ENCODE measurements at places on chromosomes 12 and 14.
A peak's percentile ranks its signal among the peaks of the same experiment; 100 is the strongest.

GRCh38 chr14:23062002-23062401 lies 4.7 kb upstream of the CDH24 start:
- DNase-seq, result no peak

DNA sequence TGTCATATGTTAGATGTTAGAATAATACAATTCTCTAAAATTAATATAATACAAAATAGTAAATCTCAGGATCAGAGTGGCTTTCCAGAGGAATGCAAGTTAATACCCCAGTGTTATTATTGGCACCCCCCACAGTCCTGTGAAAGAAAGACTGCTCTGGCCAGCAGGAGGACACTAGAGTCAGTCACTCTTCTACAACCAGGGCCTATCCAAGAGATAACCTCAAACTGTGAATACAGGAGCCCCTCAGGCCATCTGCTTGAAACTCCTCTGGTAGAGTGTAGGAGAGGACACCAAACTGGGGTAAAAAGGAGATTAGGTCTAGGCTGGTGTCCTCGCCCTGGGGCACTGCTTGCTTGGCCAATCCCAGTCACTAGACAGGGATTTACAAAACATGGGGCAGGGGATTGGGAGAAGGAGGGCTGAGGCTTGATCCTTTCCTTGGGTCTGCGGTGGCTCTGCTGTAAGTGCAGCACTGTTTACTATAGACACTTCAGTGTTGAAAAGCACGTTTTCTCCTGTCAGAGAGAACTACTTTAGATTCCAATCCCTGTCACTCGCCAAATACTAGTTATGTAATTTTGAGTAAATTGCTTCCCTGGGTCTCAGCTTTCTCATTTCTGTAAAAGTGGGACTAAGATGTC lies 44.5 kb upstream of the PTPRR start:
- no peak for DNase-seq

DNA sequence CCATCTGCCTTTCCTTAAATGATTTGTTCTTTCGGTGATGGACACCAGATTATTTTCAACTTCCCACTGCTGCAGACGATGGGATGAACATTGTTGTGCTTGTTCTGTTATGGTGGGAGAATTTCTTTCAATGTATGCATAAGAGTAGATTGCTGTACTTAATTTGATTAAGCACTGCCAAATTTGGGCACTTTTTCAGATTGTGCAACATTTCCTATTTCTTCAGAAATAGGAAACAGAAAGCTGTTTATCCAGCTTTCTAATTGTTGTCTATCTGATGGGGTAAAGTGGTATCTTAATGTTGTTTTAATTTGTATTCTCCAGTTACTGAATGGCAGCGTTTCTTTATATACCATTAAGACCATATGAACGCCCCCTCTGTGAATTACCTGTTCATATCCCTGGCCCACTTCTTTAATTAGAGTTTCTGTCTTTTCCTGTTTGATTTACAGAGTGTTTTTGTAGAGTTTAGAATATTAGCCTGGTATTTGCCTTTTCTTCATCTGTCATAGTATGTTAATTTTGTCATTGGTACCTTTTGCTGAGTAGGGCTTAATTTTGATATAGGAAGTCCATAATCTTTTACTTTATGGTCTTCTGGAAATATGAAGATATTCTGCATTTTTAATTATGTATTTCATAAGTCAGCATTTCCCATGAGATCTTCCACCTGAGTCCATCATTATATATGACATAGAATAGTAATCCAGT lies 59.6 kb downstream of the DIP2B start:
- DNase-seq, result no peak

DNA sequence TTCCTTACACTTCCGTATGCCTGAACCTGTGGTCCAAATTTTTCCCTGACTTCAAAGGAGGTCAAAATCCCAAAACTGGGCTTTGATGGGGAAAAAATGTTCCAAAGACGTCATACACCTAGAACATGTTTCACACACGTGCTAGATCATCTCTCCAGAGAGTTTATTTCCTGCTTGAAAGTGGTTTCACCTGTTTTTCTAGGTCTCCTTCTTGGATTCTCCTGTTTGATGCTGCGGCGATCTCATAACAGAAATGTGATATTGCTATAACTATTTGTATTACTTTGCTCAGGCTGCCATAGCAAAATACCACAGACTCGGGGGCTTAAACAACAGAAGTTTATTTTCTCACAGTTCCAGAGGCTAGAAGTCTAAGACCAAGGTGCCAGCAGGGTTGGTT lies 19.7 kb upstream of the TMCC3 start:
- no peak for DNase-seq

DNA sequence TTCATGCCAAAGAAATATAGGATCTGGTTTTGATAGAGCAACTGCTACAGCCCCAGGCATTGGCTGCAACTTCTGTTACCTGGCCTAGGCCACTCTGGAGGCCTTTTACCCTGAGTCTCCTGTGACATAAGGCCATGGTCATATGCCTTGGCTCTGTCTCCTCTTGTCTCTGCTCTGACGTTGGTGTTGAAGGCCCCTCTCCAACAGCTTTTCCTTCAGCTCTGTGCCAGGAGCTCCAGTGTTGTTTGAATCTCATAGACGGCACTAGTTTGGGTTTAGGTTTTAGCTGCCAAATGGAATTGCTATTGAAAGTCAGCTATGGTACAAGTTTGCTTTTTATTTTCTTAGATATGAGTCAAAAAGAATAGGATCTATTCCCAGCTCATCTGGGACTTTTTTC lies 41.1 kb downstream of the TTLL5 start:
- DNase-seq, result no peak

GRCh38 chr12:28223025-28223554 lies 32.8 kb downstream of the CCDC91 start:
- no peak for DNase-seq

- DNase-seq, result no peak
Observed at GRCh38 chr12:109910969-109911348, 10.9 kb downstream of the TCHP start.

DNA sequence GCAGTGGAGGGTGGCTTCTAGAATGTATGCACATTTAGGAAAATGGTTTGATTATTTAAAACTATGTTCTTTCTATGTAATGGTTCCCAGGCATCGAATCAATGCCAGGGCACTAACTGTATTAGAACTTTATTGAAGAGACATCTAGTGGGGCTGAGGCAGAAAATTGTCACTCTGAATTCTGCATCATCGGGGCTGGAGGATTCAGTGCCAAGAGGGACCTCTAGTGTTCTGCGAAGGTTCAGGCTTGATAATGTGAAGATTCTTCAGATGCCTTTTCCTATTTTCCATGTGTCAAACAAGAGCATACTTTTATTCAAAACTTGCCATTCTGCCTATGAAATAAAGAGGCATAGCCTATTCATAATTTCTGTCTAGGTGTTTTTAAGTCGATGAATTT lies 146.3 kb downstream of the CAND1 start:
- peak; percentile 17 for DNase-seq

- no peak for DNase-seq
Observed at GRCh38 chr14:57323721-57324120, 55.0 kb downstream of the AP5M1 start.

DNA sequence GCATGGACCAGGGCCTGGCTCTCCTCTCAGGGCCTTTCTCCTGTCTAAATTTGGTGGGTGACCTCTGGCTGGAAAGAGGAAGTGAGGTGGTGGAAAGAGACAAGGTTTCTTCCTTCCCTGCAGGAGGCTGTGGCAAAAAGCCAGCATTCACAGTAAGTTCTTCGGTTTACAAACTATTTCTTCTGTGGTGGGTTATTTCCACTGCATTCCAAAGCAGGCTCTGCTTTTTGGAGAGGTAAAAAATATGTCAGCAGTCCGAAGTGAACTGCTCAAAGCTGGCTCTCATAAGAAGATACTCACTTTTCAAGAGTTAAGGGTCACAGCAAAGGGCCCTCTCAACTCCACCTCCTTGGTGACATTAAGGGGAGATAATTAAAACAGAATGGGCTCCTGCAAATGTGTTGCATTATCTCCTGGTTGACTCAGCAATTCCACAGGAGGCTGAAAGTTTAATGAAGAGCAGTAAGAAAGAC lies 48.9 kb upstream of the POC1B start:
- DNase-seq, result no peak

DNA sequence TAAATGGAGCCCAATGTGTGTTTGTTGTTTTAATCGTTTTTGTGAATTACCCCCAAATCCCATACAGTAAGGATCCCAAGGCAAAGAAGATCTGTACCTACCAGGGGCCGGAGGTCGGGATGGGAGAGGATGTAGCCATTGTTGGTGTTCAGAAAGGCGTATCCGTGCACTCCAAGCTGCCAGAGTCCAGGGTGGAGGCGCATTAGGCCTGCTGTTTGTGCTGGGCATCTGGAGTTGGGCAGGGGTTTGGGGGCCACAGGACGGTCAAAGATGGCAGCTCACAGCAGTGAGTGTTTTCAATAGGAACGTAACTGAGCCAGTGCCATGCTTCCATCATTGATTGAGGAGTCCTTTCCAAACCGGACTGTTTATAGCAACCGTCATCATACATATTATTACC lies 40.2 kb downstream of the CACNA2D4 start:
- DNase-seq, result no peak

DNA sequence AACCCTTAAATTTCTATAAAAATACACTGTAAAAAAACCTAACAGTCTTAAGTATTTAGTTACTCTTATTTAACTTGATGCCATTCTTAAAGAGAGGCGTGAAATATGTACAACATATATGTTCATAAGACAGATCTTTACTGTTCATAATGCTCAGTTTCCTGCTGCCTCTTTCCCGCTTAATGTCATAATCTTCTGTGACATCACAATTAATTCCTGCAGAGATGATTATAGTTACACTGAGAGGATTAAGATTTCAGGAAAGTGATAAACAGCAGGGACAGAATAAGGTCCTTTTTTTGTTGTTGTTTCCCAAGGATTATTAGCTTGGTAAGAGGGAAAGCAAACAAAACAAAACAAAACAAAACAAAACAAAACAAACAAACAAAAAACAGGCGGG lies 801.4 kb downstream of the FLRT2 start:
- no peak for DNase-seq

DNA sequence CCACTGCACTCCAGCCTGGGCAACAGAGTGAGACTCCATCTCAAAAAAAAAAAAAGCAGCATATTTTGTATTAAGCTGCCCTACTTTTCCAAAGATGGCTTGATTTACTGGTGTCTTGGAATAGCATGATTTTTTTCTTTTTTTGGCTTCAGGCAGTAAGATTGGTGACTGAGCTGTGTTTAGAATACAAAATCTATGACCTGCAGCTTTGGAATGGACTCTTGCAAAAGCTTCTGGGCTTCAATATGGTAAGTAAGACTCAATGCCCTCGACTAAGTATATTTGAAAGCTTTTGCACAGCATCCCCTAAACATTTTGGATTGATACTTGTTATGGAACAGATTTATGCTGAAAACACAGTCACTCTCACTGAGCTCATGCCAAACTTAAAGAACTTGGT lies 87.8 kb downstream of the KNTC1 start:
- no peak for DNase-seq

DNA sequence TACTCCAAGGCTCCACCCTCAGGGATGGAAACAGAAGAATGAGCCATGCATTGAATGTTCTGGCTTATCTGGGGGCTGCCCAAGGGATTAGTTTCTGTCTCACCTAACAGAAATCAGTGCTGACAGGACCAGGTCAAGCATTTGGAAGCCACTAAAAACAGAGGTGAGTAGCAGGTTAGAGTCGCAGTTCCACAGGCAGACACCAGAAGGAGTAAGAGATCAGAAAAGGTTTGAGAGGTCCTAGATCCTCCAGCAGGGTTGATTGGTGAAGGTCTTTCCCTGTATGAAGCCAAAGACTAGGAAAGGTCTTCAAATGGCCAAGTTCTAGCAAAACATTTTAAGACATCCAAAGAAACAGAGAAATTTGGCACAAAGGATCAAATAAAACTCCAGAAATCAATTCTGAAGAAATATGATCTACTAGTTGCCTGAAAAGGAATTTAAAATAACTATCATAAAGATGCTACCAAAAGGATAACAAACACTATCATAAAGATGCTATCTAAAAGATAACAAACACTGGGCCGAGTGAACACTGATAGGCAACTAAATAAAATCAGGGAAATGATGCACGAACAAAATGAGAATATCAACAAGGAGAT lies 19.5 kb upstream of the TTC9 start:
- no peak for DNase-seq

DNA sequence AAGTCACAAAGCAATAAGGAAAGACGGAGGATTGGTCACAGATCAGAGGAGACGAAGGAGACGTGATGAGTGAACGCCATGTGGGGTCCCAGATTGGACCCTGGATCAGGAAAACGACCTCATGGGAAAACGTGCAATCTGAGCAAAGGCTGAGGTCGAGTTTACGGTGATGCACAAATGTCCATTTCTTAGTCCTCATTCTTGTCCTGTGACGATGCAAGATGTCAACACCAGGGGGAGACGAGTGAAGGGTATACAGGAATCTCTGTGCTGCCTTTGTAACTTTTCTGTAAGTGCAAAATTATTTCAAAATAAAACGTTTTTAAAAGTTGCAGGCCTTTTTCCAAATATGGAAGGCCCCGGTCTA lies 329.8 kb downstream of the MED13L start:
- no peak for DNase-seq

GRCh38 chr12:51643951-51644350 lies 52.9 kb downstream of the SCN8A start:
- DNase-seq, result no peak

DNA sequence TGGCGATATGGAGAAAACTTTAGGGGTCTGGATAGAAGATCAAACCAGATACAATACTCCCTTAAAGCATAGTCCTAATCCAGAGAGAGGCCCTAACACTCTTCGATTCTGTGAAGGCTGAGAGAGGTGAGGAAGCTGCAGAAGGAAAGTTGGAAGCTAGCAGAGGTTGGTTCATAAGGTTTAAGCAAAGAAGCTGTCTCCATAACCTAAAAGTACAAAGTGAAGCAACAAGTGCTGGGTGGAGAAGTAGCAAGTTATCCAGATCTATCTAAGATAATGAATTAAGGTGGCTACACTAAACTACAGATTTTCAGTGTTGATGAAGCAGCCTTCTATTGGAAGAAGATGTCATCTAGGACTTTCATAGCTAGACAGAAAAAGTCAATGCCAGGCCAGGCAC lies 24.6 kb upstream of the MTERF2 start:
- DNase-seq, result no peak

GRCh38 chr12:94261119-94261518 lies 112.7 kb downstream of the PLXNC1 start:
- no peak for DNase-seq

DNA sequence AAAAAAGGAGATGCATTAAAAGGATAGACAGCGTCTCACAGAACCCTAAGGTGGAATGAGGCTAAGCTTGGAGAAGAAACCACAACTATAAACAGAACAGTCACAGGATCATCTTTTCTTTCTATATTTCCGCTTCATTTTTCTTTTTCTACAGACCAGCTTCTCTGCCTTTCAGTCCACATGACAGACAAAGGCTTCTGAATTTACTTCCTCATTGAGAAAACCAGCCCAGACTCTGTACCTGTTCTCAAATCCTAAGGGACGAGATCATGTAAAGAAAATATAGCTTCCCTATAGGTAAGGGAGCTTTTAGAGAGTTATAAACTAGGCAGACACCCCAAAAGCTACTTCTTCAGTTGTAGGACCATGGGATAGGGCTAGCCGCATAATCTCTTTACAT lies 17.4 kb downstream of the SGPP1 start:
- DNase-seq, result no peak

- DNase-seq, result no peak
Observed at GRCh38 chr14:54579621-54580020, 12.7 kb downstream of the SAMD4A start.

Data from nucleus accumbens (tissue), 56 donors.